D341Med (cell line): ENCODE measurements at places on chromosomes 3 and 15.

GRCh38 chr3:182349051-182349450 lies 444.3 kb upstream of the ATP11B start:
- no peak for DNase-seq

DNA sequence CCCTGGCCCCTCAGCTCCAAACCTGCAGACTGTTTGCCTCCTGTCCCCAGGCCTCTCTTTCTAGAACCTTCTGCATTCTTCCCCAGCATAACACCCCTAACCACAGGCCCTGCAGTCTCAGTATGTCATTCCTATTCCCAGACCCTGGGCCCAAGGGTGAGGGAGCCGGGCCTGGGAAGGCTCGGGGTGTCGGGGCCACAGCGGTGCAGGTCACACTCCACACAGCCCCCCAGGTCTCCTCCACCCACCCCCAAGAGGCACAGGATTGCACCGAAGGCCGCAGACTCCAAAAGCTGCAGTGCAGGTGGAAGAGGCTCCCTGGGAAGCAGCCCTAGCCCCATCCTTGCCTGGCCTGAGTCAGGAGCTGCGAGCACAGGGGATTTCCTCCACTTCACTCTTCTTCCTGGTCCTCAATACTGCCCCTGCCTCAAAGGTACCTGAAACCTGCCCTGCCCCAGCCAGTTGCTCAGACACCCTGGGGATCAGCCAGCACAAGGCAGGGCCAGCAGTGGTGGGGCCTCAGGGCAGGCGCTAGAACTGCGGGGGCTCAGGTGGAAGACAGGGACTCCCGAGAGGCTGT lies 31.1 kb downstream of the TNK2 start:
- no peak for DNase-seq

DNA sequence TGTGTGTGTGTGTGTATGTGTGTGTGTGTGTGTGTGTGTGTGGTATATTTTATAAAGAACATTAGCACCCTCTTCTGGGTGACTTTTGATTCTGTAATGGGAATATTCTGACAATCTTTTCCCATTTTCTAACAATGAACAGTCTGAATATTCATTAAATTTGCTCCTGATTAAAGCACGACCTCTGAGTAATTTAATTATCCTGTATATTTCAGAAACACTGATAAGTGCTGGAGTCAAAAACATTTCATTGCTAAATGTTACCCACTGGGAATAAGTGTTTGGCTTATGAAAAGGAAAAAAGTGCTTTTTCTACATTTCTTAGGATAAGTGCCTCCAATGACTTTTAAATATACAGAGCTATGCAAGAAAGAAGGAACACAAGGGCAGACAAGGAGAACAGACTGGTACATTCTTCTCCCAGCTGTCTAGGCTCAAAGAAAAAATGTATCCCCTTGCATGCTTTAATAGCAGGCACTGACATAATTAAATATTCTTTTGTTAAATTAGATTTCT lies 32.3 kb upstream of the SYNPR start:
- no peak for DNase-seq

- no peak for DNase-seq
These were observed 95.5 kb downstream of the IQCH start for GRCh38 chr15:67350042-67350441.

DNA sequence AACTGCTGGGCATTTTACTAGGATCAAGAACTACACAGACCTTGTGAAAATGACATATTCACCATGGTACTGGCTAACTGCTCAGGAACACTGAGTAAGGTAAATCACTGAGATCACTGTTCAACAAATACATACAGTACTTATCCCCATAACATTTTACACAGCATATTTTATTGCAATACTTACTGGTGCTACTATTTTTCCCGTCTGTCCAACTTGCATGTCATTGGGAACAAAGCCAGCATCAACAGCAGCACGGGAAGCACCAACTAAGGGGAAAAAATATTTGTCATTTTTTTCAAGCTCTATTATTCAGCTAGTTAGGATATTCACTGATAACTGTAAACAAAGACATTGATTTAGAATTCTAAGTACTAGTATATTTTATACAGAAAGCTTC lies 37.0 kb downstream of the ETFA start:
- DNase-seq, result no peak
